ENCODE measurements at places on chromosomes 4 and X. TPM values are rescaled to one million over a fixed set of nuclear protein-coding genes. Genes with fewer than 3 reads are reported as not detected.

DNA sequence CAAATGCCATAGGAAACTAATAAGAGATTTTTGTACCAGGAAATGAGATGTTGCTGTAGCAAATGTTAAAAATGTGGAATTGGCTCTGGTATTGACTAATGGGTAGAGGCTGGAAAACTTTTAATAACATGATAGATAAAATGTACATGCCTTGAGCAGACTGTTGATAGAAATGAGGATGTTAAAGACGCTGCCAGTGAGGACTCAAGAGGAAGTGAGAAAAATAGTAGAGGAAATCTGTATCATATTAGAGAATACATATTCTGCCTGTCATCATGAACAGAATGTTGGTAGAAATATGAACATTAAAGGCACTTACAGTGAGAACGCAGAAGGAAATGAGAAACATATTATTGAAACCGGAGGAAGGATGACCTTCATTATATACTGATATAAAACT is 577.2 kb upstream of the HTR2C start:
- no peak for DNase-seq

The UPF3B gene
- 6.6 TPM for total RNA-seq

DNA sequence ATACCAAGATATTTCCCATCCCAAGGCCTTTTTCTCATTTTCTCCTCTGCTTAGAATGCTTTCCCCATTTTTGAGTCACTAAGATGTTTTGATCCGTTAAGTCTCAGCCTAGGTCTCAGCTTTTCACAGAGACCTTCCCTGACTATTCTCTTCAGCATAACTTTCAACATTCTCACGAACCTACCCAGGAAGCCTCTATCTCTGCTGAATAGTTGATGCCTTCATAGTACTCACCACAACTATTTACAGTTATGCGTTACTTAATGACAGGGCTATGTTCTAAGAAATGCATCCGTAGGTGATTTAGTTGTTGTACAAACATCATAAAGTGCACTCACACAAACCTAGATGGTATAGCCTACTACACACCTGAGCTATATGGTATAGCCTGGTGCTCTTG is 64.5 kb downstream of the ARL9 start:
- no peak for DNase-seq

DNA sequence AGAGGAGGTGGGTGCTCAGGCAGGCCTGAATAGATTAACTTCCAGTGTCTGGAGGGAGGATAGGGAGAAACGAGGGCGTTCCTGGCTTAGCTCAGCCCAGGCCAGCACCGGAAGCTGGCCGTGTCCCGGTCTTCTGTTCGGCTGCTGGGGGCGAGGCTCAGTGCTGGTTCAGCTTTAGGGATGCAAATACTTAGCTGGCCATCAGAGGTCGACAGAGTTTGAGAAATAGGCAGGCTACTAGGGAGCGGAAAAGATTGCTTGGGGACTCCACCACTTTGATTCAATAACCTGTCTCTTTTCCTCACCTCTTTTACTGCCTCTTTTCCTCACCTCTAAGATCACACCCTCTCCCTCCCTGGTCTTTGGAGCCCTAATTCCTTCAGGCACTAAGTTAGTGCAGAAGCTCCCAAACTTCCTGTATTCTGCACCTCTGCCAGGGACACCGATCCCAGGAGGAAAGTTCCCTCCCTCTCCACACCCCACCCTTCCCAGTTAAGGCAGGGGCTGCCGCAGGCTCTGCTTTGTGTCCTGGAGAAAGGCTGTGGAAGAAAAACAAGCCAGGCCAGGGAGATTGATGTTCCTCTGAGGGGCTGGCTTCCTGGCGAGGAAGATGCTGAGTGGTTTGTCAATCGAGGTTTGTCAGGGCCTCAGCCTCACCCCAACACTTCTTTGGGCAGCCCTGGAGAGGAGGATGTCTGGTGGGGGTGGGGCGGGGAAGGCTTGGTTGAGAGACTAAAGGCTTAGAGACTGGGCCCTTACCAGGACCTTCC is 6.0 kb upstream of the EFNB1 start:
- no peak for DNase-seq

The FRAS1 gene
- total RNA-seq, result 9.2 TPM

- no peak for DNase-seq
Measured at GRCh38 chrX:110806145-110806544, 10.5 kb upstream of the CHRDL1 start.

The PASD1 gene
- total RNA-seq, result not detected

Measured in lower lobe of right lung (tissue), 2 donors.